ENCODE measurements at places on chromosomes 7 and 10.
A peak's percentile ranks its signal among the peaks of the same experiment; 100 is the strongest.

DNA sequence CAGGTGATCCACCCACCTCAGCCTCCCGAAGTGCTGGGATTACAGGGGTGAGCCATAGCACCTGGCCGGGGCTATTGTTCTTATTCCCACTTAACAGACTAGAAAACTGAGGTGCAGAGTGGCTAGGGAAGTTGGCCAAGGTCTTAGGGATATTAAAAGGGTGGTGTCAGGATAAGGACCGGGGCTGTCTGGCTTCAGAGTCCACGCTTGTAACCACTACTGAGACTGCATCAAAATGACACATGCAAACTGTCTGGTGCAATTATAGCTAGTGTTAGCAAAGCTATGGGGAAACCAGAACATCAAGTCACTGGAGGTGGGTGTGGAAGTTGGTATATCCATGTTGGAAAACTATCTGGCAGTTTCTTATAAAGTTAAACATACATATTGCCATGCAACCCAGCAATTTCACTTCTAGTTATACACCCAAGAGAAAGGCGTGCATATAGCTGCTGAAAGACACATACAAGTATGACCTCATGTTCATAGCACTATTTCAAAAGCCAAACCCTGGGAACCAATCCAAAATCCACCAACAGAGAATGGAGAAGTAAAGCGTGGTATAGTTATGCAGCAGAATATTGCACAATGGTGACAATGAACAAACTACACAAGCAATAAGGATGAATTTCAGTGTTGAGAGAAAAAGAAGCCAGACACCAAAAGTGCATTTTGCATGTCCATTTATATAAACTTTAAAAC, 33.9 kb upstream of the EEPD1 start:
- no peak for DNase-seq

GRCh38 chr7:29239638-29240037, 45.1 kb downstream of the CHN2 start:
- DNase-seq, result no peak

- no peak for DNase-seq
Measured at GRCh38 chr7:17506095-17506494, 207.6 kb downstream of the AHR start.

- DNase-seq, result no peak
Measured at GRCh38 chr10:102963756-102964025, 45.6 kb downstream of the CNNM2 start.

- DNase-seq, result no peak
Measured at GRCh38 chr10:84801916-84802315, 473.5 kb downstream of the CCSER2 start.

GRCh38 chr7:110317541-110318265, 773.2 kb upstream of the LRRN3 start:
- no peak for DNase-seq

- DNase-seq, result peak; percentile 26
Measured at GRCh38 chr7:139094596-139094995, 14.9 kb downstream of the ZC3HAV1 start.

DNA sequence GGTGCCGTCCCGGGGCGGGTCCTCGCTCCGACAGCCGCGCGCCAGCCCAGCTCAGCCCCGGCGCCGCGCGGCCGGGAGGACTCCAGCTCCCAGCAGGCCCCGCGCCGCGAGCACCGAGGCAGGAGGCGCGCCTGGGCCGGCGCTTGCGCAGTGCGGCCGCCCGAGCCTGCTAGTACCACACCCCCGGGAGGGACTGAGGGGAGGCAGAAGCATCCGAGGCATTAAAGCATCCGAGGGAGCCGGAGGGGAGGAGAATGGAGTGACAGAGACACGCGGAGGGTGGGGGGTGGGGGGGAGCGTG, at the start of gene GRK5:
Gene GRK5, plus strand, starts transcription at position 206 of the 301 bp plus-strand sequence. CDS start 347 bp downstream, outside the sequence.
- DNase-seq, result peak; percentile 88

- DNase-seq, result no peak
Measured at GRCh38 chr10:62021128-62021665, 119.7 kb downstream of the ARID5B start.

DNA sequence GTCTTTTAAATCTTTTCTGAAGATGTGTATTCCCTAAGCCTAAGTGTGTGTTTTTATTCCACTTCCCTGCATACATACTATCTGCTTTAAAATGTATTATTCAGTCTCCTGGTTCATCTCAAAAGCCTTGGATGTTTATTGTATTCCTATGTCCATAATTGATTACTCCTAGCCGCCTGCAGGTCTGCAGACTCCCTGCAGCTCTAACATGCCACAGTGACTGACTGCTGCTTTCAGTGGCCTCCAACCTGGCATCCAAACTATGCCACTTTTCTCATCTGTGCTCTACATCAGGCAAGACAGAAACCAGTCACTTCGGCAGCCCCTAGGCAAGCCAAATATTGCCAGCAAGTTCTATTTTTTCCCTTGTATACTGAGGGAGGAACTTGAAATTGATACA, 81.7 kb downstream of the ABCA13 start:
- DNase-seq, result peak; percentile 11

DNA sequence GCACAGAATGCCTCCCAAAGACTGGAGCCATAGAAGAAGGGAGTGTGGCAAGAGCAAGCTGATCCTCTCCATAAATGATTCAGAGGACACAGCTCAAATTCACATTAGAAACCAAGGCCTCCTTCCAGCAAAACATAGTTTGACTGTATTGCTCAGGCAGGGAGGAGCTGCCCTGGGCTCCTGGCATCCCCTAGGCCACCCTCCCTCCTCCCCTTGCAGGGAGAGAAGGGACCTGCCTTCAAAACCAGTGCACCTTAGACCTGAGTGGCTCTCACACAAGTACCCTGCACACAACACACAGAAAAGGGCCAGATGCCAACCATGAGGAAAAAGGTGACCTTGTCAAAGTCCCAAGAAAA, 64.7 kb downstream of the CREB3L2 start:
- DNase-seq, result no peak

GRCh38 chr10:42645103-42645502, 6.7 kb upstream of the ZNF33B start:
- no peak for DNase-seq

GRCh38 chr10:48657416-48657815, 27.3 kb upstream of the WDFY4 start:
- no peak for DNase-seq

DNA sequence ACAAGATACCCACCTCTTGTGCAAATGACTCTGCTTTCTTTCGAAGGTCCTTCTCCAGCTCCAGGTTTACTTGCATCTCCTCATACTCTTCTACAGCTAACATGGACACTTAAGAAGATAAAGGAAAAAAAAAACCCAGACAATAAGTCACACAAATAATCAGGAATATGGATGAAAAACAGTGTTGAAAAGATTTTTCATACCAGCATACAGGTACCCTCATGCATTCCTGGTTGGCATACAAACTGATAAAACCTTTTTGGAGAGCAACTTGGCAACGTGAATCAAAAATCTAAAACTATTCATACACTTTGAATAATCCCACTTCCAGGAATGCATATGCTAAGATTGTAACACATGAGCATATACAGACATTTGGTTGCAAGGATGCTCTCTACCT, 60.1 kb downstream of the SHTN1 start:
- no peak for DNase-seq

GRCh38 chr10:50421026-50421719, 169.9 kb upstream of the ASAH2 start:
- DNase-seq, result peak; percentile 16

GRCh38 chr7:105652359-105652993, 71.2 kb upstream of the EFCAB10 start:
- DNase-seq, result peak; percentile 78
